ENCODE measurements at places on chromosomes 7 and 10. TPM values are rescaled to one million over a fixed set of nuclear protein-coding genes. Genes with fewer than 3 reads are reported as not detected.

The SFMBT2 gene
- total RNA-seq = 6.7 TPM

The NAMPT gene
- total RNA-seq = 120 TPM

The GBX1 gene
- not detected for total RNA-seq

The SCART1 gene
- total RNA-seq = 3.1 TPM

The CPXM2 gene
- total RNA-seq = 7.8 TPM

The SPRN gene
- total RNA-seq = 0.82 TPM

The AZGP1 gene
- 51.0 TPM for total RNA-seq

The CPA1 gene
- 2.9 TPM for total RNA-seq

The RTKN2 gene
- 8.1 TPM for total RNA-seq

The FEZF1 gene
- total RNA-seq = not detected

The PANK1 gene
- 27.3 TPM for total RNA-seq

The ERVW-1 gene
- total RNA-seq = not detected

The NAT16 gene
- total RNA-seq = not detected

The ELFN1 gene
- total RNA-seq = 4.3 TPM

The FLNC gene
- 1,540 TPM for total RNA-seq

DNA sequence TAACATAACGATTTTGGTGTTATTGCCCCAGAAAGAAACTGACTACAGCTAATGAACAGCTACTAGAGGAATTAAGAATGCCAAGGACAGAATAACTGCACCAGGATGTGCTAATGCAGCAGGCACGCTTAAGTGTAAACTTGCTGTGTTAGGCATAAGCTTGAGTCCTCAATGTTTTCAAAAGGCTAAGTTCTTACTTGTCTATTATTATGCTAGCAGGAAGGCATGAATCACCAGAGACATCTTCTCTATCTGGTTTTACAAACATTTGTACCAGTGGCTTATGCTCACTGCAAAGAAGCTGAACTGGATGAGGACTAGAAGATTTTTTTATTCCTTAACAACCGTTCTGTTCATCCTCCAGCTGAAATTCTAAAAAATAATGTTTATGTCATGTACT is 1035.3 kb downstream of the NRG3 start:
- DNase-seq = no peak

- peak; percentile 8 for DNase-seq
These were observed 351.0 kb downstream of the ANKRD7 start for GRCh38 chr7:118575393-118575948.

GRCh38 chr7:116699722-116700120 is 27.7 kb downstream of the MET start:
- no peak for DNase-seq

DNA sequence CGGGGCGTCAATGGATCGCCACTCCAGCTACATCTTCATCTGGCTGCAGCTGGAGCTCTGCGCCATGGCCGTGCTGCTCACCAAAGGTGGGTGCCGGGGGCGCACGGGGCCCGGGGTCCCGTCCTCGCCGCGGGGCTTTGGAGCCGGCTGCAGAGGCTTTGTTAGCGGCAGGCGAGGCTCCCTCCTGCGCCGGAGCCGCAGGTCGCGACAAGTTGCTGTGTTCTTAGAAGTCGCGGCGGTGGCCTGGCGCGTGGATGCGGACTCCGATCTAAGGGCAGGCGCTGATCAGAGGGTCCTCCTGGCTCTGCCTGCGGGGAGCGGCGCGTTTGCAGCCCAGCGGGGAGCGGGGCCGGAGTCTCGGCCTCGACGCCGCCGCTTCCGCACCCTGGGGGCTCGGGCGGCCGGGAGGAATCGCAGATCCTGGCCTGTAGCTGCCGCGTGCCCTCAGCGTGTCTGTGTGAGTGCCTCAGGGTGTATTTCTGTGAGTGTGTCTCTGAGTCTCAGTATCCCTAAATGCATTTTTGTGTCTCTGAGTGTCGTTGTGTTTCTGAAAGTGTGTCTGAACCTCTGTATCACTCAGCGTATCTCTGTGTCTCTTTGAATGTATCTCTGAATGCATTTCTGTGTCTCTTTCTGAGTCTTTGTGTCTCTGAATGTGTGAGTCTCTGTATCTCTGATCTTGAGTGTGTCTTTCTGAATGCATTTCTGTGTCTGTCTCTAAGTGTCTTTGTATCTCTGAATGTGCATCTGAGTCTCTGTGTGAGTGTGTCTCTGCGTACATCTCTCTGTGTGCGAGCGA is 766 bp downstream of the BAMBI start:
- peak; percentile 42 for DNase-seq

- peak; percentile 53 for DNase-seq
These were observed 35.5 kb downstream of the GOT1 start for GRCh38 chr10:99394761-99395386.

- peak; percentile 37 for DNase-seq
These were observed 49.8 kb downstream of the PAXIP1 start for GRCh38 chr7:154953006-154953684.

- no peak for DNase-seq
These were observed 41.6 kb downstream of the XPNPEP1 start for GRCh38 chr10:109881769-109882057.

DNA sequence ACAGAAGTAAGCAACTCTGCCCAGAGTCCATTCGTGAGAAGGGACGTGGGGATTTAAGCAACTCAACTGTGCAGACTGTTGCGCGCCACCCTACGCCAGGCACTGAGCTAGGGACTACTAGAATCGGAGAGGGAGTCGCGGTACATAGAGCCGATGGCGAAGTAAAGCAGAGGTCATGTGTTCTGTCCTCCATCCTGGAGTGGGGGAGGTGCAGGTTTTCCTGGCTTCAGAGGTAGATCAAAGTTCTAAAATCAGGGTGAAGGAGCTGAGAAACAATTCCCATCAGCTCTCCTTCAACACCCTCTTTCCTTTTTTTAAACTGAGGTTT is 23.2 kb downstream of the SLC35G1 start:
- DNase-seq = no peak

GRCh38 chr10:13453896-13454295 is 74.9 kb downstream of the BEND7 start:
- DNase-seq = no peak

GRCh38 chr10:86363833-86364490 is 2.6 kb downstream of the GRID1 start:
- DNase-seq = no peak

DNA sequence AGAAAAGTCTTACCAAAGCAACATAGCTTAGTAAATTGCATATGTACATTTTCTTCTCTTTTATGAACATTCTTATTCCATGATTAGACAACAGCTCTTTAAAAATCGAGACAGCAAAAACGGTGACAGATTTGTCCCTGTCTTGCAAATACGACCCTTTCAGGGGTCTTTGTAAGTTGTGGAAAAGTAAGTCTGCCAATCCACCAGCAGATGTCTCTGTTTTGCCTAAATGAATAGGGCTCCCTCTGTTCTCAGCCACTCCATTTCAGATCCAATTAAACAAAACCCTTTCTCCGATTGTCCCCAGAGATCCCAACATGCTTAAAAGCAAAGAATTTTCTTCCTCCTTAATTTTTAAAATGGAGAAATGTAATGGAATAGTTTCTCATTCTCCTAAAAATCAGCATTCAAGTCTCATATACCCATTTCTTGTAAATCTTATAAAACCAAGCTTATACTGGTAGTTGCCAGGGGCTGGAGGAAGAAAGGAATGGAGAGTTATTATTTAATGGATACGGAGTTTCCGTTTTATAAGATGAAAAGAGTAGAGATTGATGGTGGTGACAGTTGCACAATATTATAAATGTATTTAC is 61.0 kb upstream of the NFE2L3 start:
- peak; percentile 76 for DNase-seq

- DNase-seq = no peak
These were observed 33.6 kb downstream of the SMKR1 start for GRCh38 chr7:129535896-129536295.

- peak; percentile 64 for DNase-seq
These were observed 71.2 kb downstream of the AOAH start for GRCh38 chr7:36653008-36653662.

GRCh38 chr7:148084138-148084537 is 506.4 kb upstream of the C7orf33 start:
- peak; percentile 92 for DNase-seq

DNA sequence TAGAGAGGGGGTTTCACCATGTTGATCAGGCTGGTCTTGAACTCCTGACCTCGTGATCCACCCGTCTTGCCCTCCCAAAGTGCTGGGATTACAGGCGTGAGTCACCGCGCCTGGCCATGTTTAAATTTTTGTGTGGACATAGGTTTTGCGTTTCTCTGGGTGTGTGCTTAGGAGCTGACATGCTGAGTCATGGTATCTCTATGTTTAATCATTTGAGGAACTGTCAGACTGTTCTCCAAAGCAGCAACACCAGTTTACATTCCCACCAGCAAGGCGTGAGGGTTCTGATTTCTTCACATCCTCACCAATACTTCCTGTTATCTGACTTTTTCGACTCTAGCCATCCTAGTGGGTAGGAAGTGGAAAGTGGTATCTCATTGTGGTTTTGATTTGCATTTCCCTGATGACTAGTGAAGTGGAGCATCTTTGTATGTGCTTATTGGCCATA is 153.7 kb downstream of the DNAJB6 start:
- no peak for DNase-seq

DNA sequence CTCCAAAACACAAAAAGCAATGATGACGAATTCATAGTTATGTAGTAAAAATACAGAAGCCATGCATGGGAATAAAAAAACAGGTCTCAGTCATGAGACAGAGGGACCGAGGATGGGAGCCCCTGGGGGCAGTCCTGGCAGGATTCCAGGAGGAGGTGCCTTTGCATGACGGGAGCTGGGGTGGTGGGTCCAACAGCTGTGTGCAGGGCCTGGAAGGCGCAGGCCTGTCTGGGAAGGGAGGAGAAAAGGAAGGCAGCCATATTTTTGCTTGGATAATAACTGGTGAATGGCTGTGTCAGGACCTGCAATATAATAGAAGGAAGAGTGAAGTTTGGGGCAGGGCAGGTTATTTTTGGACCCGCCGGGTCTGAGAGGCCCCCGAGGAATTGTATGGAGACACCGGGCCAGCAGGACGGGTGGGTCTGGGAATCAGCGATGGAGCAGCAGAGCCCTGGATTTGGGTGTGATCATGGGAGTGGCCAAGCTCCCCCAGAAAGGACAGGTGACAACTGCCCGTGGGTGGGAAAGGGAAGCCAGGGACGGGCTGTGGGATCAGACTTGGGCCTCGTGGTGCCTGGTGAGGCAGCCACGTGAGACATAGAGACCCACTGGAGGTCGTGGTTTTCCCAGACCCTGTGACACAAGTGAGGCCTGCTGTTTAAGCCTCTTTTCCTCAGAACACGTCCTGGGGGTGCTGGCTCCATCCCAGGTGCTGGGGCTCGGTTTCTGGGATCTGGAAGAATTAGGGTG is 2.9 kb upstream of the JAKMIP3 start:
- no peak for DNase-seq

- DNase-seq = peak; percentile 94
These were observed 20.5 kb upstream of the INPP5A start for GRCh38 chr10:132516771-132517725.

GRCh38 chr10:75408911-75409885 is 7.6 kb upstream of the ZNF503 start:
- DNase-seq = peak; percentile 81

- DNase-seq = no peak
These were observed 748.8 kb downstream of the XPNPEP1 start for GRCh38 chr10:109174526-109174925.
